ENCODE measurements at places on chromosomes 7 and 10.

DNA sequence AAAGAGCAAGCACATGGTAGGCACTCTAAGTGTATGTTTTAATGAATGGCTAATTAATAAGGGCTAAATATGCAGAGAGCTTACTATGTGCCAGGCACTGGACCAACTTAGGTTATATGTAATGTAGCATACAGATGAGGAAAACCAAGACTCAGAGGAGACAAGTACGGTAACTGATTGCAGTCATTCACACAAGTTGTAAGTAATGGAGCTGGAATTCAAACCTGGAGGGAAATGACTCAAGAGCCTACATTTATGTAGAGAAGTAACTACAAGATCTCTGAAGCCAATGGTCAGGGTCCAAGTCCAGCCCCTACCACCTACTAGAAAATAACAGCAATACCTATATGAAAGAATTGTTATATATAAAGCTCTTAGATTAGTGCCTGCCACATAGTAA lies 97.3 kb upstream of the KCNIP2 start:
- DNase-seq, result no peak

GRCh38 chr7:106205621-106206222 lies 79.1 kb downstream of the NAMPT start:
- DNase-seq, result no peak

GRCh38 chr10:26335574-26336093 lies 102.5 kb upstream of the APBB1IP start:
- no peak for DNase-seq

DNA sequence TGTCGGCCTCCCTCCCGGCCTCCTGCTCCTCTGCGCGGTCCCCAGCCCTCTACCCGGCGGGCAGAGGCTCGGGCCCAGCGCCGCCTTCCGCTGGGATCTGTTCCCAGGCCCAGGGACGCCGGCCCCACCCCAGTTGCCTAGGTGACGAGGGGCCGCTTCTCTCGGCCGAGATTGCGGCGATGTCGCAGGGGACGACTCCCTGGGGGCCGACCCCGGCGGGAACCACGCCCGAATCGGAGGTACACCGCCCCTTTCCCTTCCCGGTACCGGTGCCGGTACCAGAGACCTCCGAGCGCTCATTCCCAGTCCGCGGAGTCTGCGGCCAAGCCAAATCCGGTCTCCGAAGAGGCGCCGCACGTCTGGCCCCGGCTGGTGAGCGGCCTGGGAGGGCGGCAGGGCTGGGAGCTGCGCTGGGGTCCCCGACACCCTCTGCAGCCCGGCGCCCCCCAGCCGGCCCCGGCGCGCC lies at the start of gene CABCOCO1:
Gene CABCOCO1 (plus strand): TSS at position 136 of the 466 bp plus-strand sequence. CDS start 44 bp downstream, at position 180.
- no peak for DNase-seq

- DNase-seq, result no peak
These were observed 15.9 kb downstream of the TMEM209 start for GRCh38 chr7:130189343-130189742.

DNA sequence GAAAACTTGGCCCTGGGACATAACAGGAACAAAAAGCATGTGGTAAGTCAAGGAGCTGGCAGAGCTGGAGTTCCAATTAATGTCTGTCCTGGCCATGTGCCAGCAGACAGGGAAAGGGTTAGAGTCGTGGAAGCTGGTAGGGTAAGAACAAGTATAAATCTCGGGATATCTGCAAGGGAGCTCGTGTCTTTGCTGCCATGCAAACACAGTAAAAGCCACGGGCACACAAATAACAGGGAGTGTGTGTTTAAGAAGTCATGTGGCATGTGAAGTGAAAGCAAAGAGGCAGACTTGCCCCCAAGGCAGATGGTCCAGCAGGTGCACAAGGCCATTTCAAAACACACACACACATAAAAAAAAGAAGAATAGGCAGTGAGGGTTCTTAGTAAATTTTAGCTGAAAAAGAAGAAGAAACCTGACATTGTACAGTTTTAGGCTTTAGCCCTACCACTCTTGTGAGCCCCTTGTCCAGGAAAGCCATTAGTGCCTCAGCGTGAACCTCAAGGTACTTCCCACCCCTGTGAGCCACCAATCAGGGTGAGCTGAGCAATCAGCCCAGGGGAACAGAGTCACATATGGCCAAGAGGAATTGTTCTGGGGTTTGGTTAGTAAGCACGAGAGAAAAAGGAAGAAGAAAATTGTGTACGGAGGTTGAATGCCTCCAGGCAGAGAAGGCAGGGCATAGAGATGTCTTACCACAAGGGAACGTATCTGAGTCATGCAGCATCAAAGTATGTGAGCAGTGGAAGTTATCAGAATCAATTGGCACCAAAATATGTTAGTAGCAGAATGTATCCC lies 32.8 kb upstream of the ARHGAP12 start:
- no peak for DNase-seq

DNA sequence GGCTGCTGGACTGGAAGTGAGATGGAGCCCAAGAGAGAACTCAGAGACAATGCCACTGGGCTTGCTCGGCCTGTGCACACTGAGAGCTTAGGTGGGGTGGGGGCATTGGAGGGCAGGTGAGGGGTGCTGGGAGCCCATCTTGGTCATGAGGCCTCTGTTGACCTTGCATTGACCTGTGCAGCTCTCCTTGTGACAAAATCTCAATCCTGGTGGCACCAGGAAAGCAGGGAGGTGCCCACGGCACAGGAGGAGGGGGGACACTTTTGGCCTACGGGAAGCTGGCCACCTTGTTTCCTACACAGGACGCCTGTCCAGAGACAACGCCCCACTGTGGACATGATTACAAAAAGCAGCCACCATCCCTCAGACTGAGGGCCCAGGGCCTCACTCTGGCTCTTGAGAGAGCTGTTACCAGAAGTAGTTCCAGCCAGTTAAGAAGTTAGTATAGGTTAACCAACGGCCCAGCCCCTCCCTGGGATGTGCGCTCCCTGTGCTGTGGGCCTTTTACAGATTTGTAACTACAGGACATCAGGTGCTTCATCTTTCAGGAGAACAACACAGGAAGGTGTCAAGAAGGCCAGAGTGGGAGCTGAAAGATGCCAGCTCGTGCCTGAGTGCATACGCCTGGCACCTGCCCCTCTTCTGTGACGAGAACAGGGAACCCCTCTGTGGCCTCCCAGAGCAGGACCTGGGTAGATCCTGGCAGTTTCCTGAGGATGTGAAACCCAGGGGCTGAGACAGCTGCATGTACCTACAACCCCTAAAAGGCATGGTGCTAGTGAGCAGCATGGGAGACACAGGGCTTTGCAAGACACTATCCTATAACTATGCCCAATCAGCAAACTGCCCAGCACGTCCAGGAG lies 10.3 kb downstream of the PKD1L1 start:
- no peak for DNase-seq

GRCh38 chr10:105466521-105466920 lies 825.4 kb downstream of the SORCS3 start:
- no peak for DNase-seq

DNA sequence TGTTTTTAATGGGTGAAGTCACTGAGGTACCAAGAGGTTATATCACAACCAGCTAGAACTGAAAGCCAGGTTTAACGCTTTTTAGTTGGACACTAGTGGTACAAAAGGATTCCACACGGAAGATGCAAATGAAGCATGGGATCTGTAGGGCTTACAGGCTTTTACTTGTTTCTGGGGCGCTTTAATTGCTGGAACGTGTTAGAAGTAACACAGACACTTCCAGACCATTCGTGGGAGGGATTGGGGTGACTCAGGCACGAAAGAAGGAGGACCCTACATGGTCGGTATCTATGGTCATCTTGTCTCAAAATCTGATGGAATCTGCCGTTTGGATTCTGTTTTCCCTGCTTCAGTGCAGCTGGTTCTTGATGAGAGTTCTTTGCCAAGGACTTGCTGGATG lies 1.0 kb downstream of the YKT6 start:
- no peak for DNase-seq

- DNase-seq, result no peak
These were observed 2.2 kb upstream of the LRRC27 start for GRCh38 chr10:132329565-132330485.

- no peak for DNase-seq
These were observed 201.2 kb upstream of the GRB10 start for GRCh38 chr7:50983850-50984249.

DNA sequence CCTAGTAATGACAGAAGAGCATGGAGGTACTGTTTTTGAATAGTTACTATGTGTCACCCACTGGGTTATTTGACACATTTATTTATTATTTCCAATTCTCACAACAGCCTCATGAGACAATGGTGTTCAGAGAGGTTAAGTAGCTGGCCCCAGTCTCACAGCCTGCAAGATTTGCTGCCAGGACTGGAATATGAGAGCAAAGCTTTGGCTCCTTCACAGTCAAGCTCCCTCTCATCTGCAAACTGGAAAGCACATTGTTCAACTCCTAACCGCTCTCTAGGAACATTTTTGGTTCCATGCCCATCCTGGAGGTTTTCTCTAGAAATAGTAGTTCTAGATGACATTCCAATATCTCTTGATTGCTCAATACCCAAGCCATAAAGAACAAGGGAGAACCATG lies 75.5 kb upstream of the CXCL12 start:
- no peak for DNase-seq

- no peak for DNase-seq
These were observed at the start of gene GFRA1 for GRCh38 chr10:116272440-116273283. TSS of gene GFRA1 (minus strand) at chr10:116273206. CDS start at chr10:116272029, 1,177 bp downstream.

- no peak for DNase-seq
These were observed 103.0 kb downstream of the JCAD start for GRCh38 chr10:29956335-29956924.

DNA sequence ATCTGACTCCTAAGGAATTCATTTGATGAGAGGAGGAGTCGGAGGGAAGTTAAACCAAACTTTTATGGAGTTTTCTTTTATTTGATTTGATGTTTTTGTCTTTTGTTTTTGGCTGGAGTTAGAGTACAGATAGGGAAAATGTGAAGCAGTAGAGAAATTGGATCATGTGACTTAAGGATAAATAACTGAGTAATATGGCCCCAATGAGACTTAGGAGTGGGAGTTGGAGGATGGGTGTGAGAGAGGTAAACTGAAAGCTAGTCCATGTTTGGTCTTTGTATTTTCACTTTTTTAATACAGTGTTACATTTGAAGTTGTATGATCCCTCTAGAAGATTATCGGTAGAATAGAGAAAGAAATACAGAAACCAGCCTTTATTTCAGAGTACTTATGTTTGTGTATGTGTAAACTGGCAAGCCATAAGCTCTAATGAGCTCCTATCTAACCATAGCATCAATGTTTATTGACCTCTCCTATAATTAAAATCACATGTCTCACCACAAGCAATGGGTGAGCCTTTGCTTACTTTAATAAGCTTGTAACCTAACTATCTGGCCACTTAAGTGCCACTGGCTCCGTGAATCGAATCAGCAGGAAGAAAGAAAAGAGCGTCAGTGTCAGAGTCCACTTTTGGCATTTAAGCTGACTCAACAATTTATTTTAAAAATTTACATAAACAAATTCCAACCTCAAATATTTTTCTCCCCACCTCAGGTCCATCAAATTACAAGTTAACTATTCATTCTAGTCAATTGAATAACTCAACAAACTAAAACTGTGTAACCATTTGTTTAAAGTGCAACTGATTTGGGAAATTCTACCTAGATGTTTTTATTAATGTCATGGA lies 113.8 kb downstream of the EPDR1 start:
- no peak for DNase-seq

GRCh38 chr10:26486990-26487850 lies 49.1 kb downstream of the APBB1IP start:
- DNase-seq, result peak; percentile 85

DNA sequence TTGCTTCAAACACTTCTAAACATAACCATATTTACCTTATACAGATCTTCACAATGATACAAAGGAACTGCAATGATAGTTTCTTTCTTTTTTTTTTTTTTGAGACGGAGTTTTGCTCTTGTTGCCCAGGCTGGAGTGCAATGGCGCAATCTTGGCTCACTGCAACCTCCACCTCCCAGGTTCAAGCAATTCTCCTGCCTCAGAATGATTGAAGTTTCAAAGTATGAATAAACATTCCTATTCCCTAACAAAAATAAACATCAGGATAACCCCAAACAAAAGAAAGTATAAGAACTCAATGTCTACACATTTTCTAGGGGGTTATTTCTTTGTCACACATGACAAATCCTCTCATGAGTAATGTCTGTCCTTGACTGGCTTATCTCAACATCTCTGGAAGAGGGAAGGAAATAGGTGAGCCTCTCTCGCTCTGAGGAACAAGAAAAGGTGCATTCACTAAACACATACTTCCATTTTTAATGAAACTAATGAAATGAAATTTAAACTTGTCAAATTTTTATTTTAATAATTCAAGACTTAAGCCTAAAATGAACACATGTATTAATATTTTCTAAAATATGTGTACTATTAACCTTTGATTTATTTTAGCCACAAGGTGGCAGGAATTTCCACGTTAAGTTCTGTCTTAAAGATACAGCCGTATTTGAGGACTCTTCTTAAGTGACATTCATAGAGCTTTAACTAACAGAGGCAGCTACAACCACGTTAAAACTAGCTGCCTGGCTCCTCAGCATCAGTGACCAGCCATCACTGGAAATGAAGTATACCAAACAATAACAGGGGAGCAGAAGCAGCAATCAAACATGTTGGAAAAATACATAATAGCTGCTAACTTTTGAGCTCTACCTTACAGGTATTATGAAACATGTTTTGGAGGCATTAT lies 58.3 kb downstream of the MALSU1 start:
- DNase-seq, result no peak

DNA sequence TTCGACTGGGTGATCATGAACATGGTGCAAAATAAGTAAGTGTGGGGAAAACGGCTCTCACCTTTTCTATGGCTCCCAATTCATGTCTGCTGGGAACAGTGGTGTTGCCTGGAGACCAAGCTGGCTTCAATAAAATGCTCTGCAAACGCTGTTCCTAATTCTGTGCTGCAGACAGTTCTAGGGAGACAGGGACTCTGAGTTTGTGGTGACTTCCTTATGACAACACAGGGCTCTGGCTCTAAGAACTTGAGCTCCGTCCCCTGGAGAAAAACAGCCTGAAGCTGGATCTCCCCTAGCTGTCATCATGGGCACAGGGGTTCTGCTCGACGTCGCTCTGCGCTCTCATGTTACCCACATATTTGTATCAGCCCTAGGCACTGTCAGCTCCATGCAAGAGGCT lies 61.0 kb upstream of the INSYN2A start:
- no peak for DNase-seq

DNA sequence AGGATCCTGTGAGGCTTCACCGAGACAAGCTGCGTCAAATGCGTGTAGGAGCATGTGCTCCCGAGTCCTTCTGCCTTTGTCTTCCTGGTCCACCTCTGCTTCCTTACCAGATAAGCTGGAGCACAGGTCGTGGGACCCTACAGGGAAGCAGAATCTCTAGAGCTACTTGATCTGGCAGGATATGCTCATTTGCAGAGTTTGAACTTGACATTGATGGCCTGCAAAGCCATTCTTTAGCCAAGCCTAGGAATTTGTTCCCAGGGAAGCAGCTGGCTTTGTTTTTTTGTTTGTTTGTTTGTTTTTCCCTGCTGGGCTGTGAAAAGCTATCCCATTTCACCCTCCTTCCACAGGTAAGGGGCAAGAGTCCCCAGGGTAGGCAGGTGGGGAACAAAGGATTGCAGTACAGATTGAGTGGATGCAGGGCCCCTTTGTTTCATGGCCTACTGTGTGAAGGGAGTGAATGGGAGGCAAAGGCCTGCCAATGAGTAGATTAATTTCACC lies 200.0 kb upstream of the BMPER start:
- no peak for DNase-seq

- no peak for DNase-seq
These were observed 91.6 kb downstream of the COBL start for GRCh38 chr7:51224811-51225595.

- DNase-seq, result no peak
These were observed 17.2 kb upstream of the SLC26A4 start for GRCh38 chr7:107643407-107643806.

GRCh38 chr7:44454348-44454747 lies 36.1 kb downstream of the NUDCD3 start:
- DNase-seq, result no peak

GRCh38 chr10:72303424-72304128 lies 29.9 kb downstream of the DDIT4 start:
- DNase-seq, result no peak
